ENCODE measurements at places on chromosomes 13 and 19. TPM values are rescaled to one million over a fixed set of nuclear protein-coding genes. Genes with fewer than 3 reads are reported as not detected.

The PRSS57 gene
- total RNA-seq = not detected

DNA sequence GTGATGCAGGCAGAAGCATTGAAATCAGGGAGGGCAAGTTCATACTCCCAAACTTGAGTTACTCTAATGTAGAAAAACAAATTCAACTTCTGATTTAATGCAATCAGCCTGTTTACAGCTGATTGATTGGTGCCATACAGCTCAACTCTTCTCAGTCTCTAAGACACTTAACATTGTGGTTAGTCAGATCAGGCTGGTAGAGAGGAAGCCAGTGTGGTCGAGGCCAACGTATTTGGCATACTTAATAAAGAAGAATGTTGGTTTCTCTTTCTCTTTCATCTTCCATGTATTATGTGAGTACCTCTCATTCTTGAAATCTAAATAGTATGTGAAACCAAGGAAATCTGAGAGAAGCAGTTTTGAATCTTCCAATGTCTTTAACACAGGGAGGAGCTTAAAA is 255.0 kb upstream of the SLITRK1 start:
- DNase-seq = no peak

The NCAN gene
- total RNA-seq = not detected

- no peak for DNase-seq
Measured at GRCh38 chr13:82088781-82089180, 1747.9 kb upstream of the SPRY2 start.

The TEX29 gene
- not detected for total RNA-seq

GRCh38 chr13:97000295-97000925 is 6.1 kb upstream of the OXGR1 start:
- no peak for DNase-seq

GRCh38 chr19:12766051-12766521 is 9.3 kb downstream of the HOOK2 start:
- DNase-seq = no peak

- DNase-seq = no peak
Measured at GRCh38 chr13:86378628-86379027, 579.4 kb upstream of the SLITRK6 start.

- DNase-seq = no peak
Measured at GRCh38 chr13:59641817-59642216, 521.9 kb downstream of the DIAPH3 start.

- DNase-seq = no peak
Measured at GRCh38 chr19:15404780-15405211, 14.0 kb downstream of the AKAP8L start.

The SYNE4 gene
- 0.28 TPM for total RNA-seq

DNA sequence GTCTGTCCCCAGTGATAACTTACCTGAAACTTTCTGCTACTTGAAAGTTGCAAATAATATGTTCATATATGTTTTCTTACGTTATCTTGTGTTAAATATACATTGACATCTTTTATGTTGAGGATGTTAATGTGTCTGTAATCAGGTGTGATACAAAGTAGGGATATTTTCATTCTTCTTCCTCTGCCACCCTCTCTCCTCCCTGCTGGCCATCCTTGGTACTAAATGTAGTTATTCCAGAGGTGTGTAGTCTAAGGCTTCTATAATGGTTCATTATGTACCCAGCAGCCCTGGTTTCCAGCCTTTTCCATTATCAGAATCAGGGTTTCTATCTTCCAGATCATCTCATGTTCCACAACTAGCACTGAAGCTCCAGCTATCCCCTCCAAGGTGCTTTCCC is 606.7 kb upstream of the KLHL1 start:
- DNase-seq = no peak

The ZNF91 gene
- total RNA-seq = 56.9 TPM

- DNase-seq = no peak
Measured at GRCh38 chr13:69418319-69418718, 689.3 kb upstream of the ATXN8OS start.

DNA sequence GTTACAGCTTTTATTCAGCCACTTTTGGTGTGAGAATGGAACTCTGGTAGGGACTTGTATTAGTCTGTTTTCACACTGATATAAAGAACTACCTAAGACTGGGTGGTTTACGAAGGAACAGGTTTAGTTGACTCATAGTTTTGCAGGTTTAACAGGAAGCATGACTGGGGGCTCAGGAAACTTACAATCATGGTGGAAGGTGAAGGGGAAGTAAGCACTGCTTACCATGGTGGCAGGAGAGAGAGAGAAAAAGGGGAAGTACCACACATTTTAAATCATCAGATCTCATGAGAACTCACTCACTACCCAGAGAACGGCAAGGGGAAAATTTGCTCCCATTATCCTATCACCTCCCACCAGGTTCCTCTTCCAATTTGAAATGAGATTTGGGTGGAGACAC is 942.2 kb downstream of the PCDH17 start:
- DNase-seq = no peak

DNA sequence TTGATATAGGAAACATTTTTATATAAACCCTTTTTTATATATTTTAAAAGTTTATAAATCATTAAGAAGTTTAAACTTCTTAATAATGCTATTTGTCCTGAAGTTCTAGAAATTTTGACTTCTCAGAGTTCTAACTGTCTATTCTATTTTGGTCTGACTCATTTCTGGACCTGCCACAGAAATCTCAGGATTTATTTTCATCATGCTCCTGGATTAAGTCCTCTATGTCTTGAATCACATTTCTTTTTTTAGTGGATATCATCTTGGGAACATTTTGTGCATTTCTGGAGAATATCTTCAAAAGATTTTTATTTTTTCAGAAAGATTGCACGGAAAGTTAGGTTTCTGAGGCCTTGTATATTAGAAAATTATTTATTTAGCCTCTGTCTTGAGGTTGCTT is 289.1 kb downstream of the NDFIP2 start:
- DNase-seq = no peak

The TRAPPC6A gene
- 30.4 TPM for total RNA-seq

GRCh38 chr19:41937525-41938468 is 9.5 kb upstream of the ERFL start:
- no peak for DNase-seq

DNA sequence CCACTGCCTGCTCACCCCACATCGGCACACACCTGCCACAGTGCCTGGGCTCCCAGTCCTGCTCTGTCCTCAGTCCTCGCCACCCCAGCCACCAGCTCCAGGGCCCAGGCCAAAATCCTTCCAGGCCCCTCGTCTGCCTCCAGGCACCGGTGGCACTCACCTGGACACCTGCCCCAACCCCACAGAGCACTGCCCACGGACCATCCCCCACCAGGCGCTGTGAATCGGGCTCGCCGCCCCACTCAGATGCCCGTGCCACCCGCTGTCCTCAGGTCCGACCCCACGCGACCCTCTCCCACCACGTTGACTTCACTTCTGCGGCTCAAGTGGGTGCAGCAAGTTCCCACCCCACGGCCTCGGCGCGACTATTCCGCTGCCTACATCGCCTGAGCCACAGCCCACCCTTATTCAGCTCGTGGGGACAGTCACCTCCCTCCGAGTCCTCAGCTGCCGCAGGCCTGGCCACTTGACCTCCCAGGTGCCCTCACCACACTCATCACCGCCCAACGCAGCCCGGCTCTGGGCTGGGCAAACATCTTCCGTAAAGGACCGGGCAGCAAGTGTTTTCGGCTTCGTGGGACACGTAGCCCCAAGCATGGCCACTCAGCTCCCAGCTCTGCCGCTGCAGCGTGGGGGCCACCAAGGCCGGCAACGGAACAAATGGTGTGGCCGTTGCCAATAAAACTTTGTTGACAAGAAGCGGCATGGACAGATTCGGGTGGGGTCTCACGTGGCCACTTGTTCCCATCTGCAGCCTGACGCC is 5.7 kb downstream of the PIP5K1C start:
- no peak for DNase-seq

GRCh38 chr19:51628153-51628939 is 1.9 kb downstream of the SIGLEC5 start:
- no peak for DNase-seq

The USHBP1 gene
- total RNA-seq = 7.8 TPM

The CEACAM20 gene
- total RNA-seq = not detected

- no peak for DNase-seq
Measured at GRCh38 chr13:99269627-99270241, 11.6 kb upstream of the GPR18 start.

DNA sequence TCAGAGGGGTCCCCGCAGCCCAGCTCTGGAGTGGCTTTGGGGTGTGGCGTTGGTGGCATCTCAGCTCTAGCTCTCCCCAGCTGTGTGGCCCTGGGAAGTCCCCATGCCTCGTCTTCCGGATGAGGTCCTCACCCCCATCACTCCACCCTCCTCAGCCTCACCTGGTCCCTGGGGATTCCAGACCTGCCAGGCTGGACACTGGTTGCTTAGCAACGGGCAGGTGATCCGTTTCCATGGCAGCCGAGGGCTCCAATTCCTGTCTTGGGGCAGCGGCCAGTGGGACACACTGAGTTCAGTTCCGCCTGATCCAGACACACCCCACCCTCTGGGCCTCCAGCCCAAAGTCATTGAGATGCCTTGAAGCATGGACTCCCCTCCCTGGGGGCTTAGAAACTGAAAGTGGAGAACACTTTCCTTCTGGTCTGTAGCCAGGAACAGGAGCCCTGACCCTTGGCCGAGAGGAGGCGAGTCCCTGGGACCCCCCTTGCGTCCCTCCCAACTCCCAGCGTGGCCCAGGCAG is 7.7 kb upstream of the MISP start:
- DNase-seq = no peak

- DNase-seq = no peak
Measured at GRCh38 chr19:52527956-52528351, 486 bp downstream of the ZNF808 start.

GRCh38 chr19:52498571-52498970 is 28.9 kb upstream of the ZNF808 start:
- DNase-seq = no peak

DNA sequence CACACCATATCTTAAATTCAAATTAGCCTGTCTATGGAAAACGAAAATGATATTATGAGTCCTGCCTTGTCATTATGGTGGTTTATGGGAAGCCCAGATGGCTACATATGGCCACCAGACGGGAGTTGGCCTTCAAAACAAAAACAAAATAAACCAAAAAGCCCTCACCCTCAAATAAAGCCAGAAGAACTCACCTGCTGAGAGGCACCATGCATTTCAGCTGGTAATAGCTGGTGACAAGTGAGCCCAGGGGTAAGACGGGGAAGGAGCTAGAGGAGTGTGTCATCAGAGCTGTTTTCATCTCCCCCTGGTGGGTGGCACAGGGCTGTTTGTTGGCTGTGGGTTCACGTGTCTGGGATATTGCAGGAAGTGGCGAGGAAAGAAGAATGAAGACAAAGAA is 152.9 kb downstream of the EFNB2 start:
- DNase-seq = no peak

GRCh38 chr19:50204811-50205675 is 1.6 kb downstream of the MYH14 start:
- DNase-seq = peak; percentile 27

The RFPL4AL1 gene
- total RNA-seq = not detected

- DNase-seq = no peak
Measured at GRCh38 chr13:95870421-95870820, 182.8 kb downstream of the UGGT2 start.

DNA sequence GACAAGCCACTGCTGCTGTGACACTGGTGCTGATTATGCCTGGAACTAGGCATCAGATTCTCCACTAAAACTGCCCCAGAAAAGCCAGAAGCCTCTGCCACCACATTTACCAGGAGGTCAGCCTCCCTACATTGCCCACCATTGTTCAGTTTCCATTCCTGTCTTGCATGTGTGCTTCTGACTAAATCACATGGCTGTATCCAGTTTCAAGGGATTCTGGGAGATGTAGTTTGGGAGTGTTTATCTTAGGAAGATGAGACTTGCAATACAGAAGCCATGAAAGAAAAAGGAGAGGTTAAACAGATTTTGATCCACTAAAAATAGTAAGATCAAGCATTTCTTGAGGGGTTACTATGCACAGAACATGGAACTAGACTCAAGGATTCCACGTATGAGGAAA is 40.7 kb upstream of the SERPINE3 start:
- DNase-seq = no peak

GRCh38 chr19:51712461-51713081 is 11.2 kb downstream of the HAS1 start:
- DNase-seq = no peak

GRCh38 chr13:84894749-84895148 is 904.5 kb downstream of the SLITRK6 start:
- DNase-seq = no peak

DNA sequence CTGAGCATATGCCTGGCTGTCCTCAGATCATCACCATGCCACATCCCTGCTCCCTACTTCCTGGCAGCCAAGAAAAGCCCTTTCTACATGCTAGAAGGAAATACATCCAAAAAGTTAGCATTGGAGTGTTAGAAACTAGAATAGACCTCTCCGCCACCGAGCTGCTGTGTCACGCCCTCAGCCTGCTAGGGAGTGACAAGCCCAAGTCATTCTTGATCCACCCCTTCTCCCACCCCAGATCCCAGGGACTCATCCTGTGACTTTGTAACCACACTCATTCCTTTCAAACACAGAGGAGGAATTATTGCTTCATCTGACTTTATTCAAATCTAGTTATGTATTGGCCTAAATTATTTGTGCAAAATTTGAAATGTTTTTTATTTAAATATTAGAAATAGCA is 45.3 kb downstream of the POLR1D start:
- DNase-seq = no peak

The DPF1 gene
- not detected for total RNA-seq

The ZNF491 gene
- total RNA-seq = 0.88 TPM

DNA sequence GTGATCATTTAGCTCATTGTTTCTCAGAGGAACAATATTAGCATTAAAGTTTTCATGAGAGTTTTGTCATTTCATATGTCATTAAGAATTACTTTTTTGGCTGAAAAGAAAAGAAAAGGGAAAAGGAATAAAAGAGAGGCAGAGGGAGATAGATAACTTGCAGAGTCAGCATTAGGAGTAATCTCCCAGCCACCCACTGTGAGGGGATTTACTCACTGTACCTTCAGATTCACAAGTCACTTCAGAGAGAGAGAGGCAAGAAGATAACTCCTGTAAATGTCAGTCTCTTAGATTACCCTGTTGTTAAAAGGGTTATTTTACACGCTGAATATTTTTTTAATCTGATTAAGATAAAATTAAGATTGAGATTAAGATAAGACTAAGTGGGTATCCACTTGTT is 125.2 kb downstream of the POU4F1 start:
- DNase-seq = no peak

- DNase-seq = no peak
Measured at GRCh38 chr19:50909240-50910070, 1.7 kb downstream of the KLK4 start.

DNA sequence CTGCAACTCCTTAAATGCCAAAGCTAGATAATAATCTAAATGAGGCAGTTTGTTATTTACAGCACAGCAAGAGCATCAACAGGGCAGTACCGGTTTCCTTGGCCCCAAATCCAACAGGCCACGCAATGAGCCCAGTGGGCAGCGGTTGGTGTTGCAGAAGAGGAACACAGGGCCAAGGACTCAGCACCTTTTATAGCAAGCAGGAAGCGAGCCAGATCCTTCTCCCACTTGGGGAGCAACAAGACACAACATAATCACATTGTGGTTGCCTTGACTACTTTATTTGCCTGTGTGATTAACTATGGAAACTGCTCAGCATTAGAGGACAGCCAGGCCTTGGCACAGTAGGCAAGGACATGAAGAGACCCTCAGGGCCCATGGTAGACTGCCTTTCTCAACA is 67.1 kb upstream of the HTR2A start:
- no peak for DNase-seq

The ZNF284 gene
- 1.2 TPM for total RNA-seq

The MAB21L1 gene
- 0.37 TPM for total RNA-seq

GRCh38 chr13:30868799-30869470 is 37.1 kb upstream of the MEDAG start:
- DNase-seq = no peak
